ENCODE measurements at places on chromosomes 1 and 21.

- DNase-seq: no peak
These were observed 5.3 kb upstream of the CDCP2 start for GRCh38 chr1:54158071-54158470.

GRCh38 chr21:45973475-45974072 is 8.0 kb upstream of the COL6A1 start:
- DNase-seq: peak; percentile 48

DNA sequence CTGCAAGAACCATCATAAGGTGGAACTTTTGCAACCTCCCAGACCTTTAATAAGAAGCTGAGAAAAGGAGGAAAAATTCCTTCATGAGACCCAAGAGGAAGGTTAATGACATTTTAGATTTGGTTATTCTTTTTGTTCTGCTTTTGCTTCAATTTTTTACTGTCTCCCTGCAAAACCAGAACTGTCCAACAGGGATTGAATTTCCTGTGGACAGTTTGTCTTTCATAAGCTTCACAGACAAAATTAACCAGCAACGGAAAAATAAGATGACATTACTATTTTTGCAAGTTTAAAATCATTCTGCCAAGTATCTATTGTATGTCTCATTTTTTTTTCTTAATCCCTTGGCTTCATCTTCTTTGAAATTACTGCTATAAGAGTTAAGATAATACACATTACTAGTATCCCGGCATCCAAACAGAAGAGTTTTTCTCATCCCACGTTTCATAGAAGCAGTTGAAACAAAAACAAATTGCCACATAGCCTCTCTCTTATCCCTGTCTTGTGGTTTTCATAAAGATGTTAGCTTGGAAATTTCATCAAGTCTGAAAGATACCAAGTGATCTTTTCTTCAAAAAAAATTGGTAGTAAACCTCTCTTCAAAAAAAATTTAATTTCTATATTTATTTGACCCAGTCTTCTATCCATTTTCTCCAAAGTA is 465.3 kb upstream of the PTBP2 start:
- DNase-seq: no peak

GRCh38 chr21:33968080-33968994 is 52.7 kb upstream of the ATP5PO start:
- no peak for DNase-seq

DNA sequence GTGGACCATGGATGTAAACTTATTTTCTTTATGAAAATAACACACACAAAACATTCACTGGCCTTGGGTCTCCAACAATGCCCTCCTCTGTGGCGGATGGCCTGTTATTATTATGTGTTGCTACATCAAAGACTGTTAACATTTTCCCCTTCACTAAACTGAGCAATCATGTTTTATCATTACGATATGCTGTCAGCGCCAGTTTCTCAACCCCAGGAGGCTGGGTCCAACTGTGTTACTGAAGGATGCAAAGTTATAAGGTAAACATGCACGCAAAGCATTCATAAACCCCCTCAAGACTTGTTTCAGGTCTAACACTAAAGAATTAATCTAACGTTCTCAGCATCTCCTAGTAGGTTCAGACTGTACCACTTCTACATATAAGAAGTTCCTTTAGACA is 6.0 kb upstream of the DUSP10 start:
- no peak for DNase-seq

- DNase-seq: no peak
These were observed at the start of gene DMBX1 for GRCh38 chr1:46489638-46490405. TSS of gene DMBX1 (plus strand) at chr1:46489836. CDS start at chr1:46507011, 17,175 bp downstream.

- DNase-seq: no peak
These were observed at the start of gene SLAMF1 for GRCh38 chr1:160646711-160647328. TSS of gene SLAMF1 (minus strand) at chr1:160647044. CDS start at chr1:160646945, 99 bp downstream.

DNA sequence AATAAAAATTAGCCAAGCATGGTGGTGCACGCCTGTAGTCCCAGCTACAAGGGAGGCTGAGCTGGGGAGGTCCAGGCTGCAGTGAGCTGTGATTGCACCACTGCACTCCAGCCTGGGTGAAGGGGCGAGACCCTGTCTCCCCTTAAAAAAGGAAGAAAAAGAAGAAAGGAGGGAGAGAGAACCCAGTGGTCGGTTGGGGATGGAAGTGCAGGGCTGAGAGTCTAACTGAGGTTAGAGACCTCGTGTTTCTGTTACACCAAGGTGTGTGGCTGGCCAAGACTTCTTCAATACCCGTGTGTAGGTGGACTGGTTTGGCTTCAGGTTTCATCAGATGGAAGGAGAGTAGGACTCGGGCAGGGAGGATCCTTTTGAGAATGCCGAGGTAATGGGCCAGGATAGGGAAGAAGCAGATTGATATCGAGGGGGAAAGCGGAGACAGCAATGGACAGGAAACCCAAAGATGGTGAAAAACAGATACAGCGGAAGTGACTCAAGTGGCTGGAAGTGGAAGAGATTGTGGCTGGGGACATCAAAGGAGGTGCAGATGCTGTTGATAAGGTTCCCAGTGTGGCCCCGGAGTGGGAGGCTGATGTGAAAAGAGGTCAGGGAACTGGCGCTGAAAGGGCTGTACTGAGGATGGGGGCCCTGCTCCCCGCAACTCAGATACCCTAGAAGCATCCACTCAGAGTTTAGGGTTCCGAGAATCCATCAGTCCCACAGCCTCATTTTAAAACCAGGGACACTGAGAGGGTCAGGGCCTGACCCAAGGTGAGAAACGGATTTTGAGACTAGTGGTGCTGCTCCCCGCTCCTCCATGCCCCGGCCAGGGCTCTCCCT is 681 bp upstream of the UBXN10 start:
- no peak for DNase-seq

GRCh38 chr21:41024746-41025254 is 143.2 kb upstream of the BACE2 start:
- no peak for DNase-seq

- DNase-seq: no peak
These were observed 20.6 kb upstream of the APOBEC4 start for GRCh38 chr1:183673605-183674323.

DNA sequence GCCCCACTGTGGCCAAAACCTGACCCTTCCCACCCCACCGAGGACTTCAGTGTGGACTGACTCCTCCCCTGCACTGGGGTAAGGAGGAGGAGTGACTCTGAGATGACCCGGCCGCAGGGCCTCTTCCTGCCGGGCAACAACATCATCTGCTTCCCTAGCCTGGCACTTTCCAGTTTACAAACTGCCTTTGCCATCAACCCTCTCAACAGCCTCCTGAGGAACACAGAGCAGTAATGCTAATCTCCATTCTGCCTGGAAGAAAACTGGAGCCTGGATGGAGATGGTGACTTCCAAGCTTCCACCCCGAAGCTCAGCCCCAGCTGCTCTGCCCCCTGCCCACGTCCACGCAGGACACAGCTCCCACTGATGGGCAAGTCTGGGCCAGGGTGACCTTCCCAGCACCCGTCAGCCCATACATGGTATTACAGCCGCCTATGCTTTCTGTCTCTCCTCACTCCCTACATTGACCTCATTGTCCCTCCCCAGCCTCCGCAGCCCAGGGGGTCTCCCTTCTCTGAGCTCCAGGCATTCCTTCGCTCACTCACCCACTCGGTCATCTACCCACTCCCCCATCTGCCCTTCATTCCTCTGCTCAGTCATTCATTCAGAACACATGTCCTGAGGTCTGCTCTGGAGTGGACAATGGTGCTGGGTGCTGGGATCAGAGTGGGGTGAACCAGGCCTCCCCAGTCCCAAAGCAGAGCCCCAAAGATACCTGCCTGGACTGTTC is 34.2 kb downstream of the RAP1GAP start:
- no peak for DNase-seq

GRCh38 chr1:230661976-230662375 is 19.7 kb downstream of the COG2 start:
- no peak for DNase-seq

DNA sequence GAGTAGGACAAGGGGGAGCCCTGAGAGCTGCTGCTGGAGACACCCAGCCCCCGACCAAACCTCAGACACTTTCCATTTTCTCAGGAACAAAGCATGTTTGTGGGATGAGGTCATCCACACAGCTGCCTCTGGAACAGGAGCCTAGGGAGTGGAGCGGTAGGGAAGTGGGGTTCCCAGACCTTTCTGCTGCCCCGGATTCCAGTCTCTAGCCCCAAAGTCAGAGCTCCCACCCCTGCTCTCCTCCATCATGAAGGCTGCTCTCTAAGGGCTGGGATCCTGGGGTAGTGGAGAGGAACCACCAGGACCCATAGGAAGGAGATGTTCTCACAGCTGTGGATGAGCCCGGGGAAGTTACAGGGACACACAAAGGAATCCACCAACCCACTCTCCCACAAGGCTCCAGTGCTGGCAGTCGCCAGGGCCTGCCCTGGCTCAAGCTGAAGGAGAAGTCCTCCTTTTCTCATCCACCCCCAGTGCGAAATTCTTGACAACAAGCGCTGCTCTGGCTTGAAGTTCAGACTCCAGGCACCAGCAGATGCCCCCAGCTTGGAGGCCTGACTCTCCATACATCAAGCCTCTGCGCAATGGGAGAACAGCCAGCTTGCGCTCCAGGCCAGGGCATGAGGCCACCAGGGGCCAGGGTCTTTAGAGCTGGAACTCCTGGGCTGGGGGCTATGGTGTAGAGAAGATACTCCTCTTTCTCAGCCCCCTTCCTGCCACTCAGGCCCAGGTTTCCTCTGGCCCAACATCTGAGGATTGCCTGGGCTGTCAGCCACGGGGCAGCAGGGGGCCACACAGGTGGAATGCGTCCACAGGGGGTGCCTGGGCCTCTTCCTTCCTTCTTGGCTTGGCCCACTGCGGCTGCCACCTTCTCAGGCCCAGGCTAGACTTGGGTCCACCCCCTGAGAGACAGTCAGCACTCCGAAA is 4.5 kb downstream of the FHL3 start:
- DNase-seq: no peak

- no peak for DNase-seq
These were observed 1609.8 kb downstream of the AMY1C start for GRCh38 chr1:105359457-105359856.

- no peak for DNase-seq
These were observed 183.4 kb downstream of the PLPPR4 start for GRCh38 chr1:99447721-99448120.

DNA sequence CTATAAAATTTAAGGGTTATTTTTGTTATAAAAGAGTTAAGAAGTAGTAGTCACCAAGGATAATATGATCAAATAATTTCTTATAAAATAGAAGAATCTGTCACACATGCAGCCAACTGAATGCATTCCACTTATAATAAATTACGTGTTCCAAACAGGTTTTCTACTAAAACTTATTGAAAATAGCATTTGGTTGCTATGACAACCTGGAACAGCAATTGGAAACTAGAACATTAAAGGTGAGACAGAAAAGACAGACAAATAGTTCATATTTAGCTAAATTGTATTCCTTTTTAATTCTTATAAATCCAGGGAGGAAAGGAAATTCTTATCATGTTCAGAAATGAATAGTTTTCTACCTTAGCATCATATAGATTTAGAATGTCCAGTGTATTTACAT is 9.1 kb upstream of the CHODL start:
- no peak for DNase-seq

- DNase-seq: no peak
These were observed 2.1 kb downstream of the FAM163A start for GRCh38 chr1:179745131-179745611.

DNA sequence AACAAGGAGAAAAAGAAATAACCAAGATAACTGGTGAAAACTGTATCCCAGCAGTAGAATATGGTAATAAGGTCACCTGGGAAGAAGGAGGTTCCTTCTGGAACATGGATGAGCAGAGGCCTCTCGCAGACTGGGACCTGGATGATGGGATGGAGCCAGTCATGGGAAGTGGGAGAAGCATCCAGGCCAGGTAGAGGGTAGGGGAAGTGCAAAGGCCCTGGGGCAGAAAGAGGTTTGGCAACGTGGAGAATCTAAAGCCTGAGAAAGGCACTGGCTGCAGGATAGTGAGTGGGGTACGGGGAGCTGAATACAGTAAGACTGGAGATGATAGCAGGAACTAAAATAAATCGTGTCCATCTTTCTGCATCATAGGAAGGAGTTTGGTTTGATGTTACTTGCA is 96.1 kb upstream of the VAMP3 start:
- DNase-seq: no peak

DNA sequence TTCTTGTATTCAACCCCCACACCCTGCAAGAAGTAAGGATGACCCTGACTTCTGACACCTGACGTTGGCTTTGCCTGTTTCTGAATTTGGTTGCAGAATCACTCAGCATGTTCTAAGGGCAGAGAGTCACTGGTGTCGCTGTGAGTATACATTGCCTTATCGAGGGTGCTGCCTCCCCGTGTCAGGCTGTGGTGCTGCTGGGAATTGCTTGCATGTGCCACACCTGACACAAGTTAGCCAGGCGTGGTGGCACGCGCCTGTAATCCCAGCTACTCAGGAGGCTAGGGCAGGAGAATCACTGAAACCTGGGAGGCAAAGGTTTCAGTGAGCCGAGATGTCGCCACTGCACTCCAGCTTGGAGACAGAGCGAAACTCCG is 45.9 kb downstream of the WDR4 start:
- no peak for DNase-seq

DNA sequence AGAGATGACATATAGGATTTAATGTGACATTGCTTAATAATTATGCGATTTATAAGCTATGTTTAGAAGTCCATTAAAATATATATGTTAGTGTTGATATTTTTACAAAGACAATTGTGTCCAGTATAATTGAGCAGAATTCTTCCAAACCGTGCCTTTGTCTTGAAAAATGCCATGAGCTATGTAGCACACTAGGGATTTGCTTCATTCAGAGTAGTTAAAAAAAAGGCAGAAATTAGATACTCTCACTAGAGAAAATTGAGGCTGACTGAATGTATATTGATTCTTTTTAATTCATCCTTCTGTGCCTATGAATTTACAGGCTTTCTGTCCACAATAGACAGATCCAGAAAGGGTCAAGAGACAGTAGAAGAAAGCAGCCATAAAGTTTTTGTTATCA is 429.0 kb downstream of the NEGR1 start:
- DNase-seq: no peak

DNA sequence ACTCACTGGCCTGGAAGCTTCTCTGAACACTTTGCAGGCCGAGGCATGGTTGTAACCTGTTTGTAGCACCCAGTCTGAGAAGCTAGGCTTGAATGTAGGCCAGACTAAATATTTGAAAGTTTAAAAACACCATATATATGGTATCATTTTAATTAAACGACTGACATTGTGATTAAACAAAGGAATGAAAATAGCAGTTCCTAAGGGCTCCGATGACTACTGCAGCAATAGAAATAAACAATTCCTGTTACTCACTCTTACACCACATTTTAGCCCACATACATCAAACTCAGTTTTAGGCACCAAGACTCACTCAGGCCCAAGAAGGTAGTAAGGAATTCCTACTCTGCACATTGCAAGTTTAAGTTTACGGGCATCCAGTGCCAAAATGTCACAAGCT is 281.2 kb downstream of the AKT3 start:
- DNase-seq: no peak

DNA sequence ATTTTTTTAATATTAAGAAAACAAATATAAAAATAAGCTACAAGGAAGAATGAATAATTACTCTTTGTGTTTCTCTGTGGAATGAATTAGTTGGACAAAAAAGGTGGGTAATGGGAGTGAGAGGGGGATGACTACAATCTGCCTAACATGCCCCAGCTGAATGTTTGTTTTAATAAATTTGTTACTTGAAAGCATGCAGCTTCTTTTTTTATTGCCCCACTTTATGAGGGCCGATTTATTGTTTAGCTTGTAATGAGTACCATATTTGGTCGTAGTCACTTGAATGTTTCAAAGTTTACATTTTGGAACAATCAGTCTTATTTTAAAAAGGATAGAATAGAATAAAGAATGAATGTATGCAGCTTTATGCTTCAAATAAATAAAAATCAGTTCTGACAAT is 197.4 kb downstream of the LBR start:
- no peak for DNase-seq
